Gastroesophageal sphincter (tissue), 4 donors: ENCODE measurements at places on chromosomes 5 and 9. TPM values are rescaled to one million over a fixed set of nuclear protein-coding genes. Genes with fewer than 3 reads are reported as not detected.

- no peak for ATAC-seq
These were observed 3.8 kb downstream of the EGR1 start for GRCh38 chr5:138468966-138469539.

DNA sequence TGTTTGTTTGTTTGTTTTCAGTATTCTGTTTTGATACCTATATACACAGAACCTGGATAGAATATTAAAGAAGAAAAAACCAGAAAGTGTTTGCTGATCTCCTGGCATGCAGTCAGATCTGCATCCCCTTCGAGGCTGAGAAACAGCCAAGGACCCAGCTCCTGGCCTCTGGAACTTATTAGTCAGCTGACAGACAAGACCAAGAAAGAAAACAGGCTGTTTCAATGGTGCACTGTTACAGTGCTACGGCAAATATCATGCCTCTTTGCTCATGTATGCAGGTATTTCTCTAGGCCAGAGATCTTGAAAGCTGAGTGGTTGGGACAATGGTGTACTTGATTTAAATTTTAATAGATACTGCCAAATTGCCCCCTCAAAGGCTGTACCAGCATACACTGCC, 95.0 kb downstream of the C5orf15 start:
- ATAC-seq = no peak

The EIF4E1B gene
- not detected for total RNA-seq

- ATAC-seq = no peak
These were observed 4.8 kb downstream of the KIAA0825 start for GRCh38 chr5:94613583-94613982.

- ATAC-seq = no peak
These were observed 726.4 kb upstream of the GRAMD2B start for GRCh38 chr5:125696762-125697161.
